ENCODE measurements at places on chromosomes 3 and 15.

DNA sequence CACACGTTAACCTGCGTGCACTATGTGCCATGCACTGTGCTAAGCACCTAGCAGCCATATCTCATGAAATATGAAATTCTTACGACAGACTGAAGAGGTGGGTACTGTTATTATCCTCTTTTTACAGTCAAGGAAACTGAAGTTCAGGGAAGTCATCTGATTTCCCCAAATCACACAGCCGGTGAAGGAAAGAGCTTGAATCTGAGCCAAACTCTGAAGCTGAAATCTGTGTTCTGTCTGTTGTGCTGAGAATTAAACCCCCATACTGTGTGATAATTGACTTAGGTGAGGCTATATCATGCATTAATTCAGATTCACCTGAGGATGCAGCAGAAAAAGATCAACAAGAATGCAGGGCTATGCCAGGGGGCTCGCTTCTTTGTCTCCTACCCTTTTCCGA is 475 bp downstream of the FAM107A start:
- no peak for DNase-seq

GRCh38 chr3:56997675-56998074 is 62.8 kb upstream of the SPATA12 start:
- no peak for DNase-seq

GRCh38 chr3:185693985-185694653 is 108.0 kb downstream of the SENP2 start:
- DNase-seq: no peak

DNA sequence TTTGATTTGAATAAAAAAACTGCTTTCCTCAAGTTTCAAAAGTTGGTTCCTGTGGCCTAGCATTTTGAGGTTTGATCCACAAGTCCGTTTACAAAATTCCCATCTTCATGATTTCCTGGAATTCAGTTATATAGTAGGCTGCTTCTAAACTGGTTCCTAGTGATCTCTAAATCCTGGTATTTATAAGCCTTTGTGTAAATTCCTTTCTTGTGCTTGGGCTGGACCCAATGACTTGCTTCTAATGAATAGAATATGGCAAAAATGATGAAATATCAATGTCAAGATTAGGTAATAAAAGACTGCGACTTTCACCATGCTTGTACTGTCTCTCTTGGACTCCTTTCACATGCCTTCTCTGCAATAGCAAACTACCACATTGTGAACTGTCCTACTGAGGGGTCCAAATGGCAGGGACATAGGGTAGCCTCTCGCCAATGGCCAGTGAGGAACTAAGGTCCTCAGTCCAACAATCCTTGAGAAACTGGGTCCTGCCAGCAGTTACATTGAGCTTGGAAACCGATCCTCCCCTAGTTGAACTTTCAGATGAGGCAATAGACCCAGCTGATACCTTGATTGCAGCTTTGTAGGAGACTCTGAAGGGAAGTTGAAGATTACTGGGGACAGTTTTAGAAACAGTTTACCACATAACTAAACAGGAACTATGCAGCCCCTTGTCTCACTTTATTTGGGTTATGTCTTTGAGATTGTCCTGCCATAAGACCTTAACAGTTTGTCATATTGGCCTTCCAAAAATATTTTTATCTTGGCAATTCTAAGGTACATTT is 303.9 kb upstream of the TBC1D5 start:
- no peak for DNase-seq
